ENCODE measurements at places on chromosomes 4 and X. TPM values are rescaled to one million over a fixed set of nuclear protein-coding genes. Genes with fewer than 3 reads are reported as not detected.

The NWD2 gene
- polyA plus RNA-seq: not detected

The ZBTB49 gene
- 3.8 TPM for polyA plus RNA-seq

The FDCSP gene
- not detected for polyA plus RNA-seq

GRCh38 chr4:82611982-82612381 lies 50.2 kb upstream of the TMEM150C start:
- H3K4me3 ChIP-seq: no peak overlapping the region
- DNase-seq: no peak
- H3K36me3 ChIP-seq: no peaks in the 10 kb centered on the region
- H3K27ac ChIP-seq: no peak overlapping the region
- no peaks in the 10 kb centered on the region for H3K4me1 ChIP-seq
- H3K27me3 ChIP-seq: no peaks in the 10 kb centered on the region

GRCh38 chr4:3250438-3250955 lies 1.5 kb downstream of the MSANTD1 start:
- no peaks in the 10 kb centered on the region for H3K4me1 ChIP-seq
- H3K27me3 ChIP-seq: no peaks in the 10 kb centered on the region
- no peak overlapping the region for H3K27ac ChIP-seq
- no peak for DNase-seq
- no peak overlapping the region for H3K4me3 ChIP-seq

GRCh38 chr4:68342134-68342533 lies 7.8 kb downstream of the YTHDC1 start:
- H3K4me1 ChIP-seq: no peaks in the 10 kb centered on the region
- H3K36me3 ChIP-seq: no peaks in the 10 kb centered on the region
- no peak overlapping the region for H3K27ac ChIP-seq
- no peak for DNase-seq

DNA sequence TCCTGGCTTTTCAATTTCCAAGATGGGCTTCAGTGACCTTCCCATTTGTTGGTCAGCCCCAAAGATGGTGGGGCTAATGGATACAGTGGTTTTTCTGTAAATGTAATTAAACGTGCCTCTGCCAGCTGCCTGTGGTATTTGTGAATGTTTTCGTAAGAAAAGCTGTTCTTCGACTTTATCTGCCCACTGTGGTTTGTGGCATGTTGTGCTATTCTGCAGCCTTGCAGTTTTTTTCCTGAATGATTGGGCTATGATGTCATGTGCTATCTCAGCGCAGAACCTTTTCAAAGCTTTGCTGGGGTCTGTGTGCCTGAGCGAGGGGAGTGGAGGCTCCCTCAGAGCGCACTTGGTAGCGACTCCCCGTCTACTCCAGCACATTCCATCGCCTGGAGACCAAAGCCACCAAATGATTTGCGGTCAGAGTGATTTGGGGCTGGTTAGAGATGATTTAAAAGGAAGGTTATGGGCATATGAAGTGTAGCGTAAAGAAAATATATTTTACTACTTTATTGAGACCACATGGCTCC lies 137.5 kb downstream of the PALLD start:
- no peak overlapping the region for H3K4me3 ChIP-seq
- peaks cover 4% of the 10 kb centered on the region for H3K27me3 ChIP-seq
- H3K4me1 ChIP-seq: no peaks in the 10 kb centered on the region
- no peak overlapping the region for H3K27ac ChIP-seq
